OCI-M1 (cell line): ENCODE measurements at places on chromosomes 6 and 20.

DNA sequence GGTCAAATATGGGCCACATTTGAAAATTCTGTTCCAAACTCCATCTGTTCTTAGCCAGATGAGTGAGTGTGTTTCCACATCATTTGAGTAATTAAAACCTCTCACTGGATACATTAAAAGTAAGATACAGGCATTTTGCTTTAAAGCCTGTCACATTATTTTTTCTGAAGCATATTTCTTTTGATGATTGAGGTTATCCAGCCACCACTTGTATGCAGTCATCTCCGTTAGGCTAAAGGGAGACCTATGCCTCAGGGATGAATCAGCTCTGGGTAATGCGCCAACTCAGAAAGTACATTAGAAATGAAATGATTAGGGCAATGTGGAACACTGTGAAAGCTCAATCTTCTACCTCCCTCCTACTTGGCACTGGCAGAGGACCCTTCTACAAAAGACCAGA is 90.7 kb downstream of the SNAP25 start:
- no peak for DNase-seq

DNA sequence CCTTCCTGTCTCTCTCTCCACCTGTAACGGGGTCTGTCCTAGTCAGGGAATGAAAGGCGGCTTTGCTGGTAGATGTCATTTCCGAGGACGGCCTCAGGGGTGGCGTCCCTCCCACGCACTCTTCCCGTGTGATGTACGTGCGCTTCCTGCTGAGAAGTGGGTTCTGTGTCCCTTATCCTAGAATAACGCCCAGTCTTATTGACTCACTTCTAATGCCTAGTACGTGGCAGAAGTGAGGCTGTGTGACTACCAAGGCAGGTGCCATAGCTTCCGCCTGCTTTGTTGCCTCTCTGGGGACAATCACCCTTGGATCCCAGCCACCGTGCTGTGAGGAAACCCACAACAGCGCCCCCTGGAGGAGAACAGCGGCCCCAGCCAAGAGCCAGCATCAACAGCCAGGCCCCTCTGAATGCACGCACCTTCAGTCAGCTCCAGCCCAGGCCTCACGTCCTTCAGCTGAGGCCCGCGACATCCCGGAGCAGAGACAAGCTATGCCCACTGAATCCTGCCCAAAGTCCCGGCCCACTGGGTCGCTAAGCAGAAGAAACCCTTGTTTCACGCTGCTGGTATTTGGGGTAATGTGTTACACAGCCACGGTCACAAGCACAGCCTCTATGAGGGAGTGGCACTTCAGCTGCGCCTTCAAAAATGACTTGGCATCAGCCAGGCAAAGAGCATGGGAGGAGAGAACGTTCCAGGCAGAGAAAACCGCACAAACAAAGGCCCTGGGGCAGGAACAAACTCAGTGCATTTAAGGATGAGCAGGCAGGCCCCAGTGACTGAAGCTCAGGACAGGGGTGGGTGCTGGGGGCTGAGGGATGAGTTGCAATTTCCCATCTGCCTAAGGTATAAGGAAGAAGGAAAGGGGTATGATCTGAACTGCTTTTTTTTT is 224.2 kb downstream of the NFATC2 start:
- DNase-seq: peak; percentile 41

DNA sequence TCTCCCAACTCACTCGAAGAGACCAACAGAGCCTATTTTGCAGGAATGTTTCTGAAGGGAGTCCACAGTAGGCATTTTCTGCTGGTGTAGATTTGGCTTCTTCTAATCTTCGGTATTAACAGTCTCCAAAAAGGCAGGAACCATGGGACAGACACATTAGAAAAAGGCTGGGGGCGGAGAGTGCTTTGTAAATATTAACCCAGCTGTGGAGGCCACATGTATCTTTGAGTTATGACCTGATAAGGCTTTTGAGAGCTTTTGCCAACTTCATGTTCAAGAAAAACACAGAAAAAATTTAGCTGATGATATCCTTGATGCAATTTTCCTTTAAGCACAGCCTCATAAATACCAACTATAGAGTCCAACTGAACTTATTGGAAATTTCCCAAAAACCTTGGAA is 119.4 kb upstream of the TSHZ2 start:
- no peak for DNase-seq

DNA sequence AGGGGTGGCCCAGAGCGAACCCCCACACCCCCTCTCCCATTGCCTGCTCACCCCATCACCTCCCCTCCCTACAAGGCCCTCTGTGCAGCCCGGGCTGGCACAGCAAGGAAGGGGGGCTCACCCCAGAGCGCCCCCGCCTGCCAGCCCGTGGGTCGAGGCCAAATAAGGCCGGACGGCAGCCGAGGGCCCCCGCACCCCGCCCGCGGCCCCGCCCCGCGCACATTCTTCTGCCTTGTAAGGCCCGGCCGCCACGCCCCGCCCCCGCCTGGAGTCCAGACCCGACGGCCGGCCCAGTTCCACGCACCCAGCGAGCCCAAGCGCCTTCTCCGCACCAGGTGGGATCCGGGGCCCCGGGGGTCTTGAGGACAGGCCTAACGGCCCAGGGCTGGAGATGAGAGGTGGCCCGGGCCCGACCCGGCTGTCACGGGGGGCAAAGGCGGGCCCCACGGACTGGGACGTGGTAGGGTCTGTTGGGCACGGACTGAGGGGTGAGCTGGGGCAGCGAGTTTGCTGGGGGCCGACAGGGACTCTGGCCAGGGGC is at the start of gene MYL9:
MYL9 (plus strand) TSS at position 293 of the 541 bp plus-strand sequence. CDS start 3,366 bp downstream, outside the sequence.
- no peak for DNase-seq

- no peak for DNase-seq
These were observed 857.3 kb downstream of the FRK start for GRCh38 chr6:115203381-115203780.

DNA sequence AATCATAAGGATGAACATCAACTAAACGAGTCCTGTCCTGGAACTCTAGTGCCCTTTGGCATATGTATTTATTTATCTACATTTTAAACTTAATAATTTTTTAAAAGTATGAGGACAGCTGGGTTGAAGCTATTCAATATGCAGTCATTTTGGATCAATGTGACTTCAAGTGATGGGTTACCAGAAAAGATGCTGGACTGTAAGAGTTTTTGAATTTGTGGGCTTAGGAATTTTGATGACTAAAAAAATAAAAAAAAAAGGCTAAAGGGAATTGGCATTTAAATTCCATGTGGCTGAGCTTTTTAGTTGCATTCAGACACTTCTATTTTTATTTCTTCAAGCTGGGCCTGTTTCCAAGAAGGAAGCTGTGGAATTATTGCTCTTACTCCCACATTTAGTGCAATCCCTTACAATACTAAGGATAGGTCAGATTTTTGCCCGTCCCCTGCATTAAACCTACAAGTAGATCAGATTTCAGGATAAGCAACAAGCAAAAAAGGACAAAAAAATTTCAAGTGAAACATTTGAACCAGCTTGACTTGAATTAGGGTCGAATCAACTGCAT is 704.2 kb upstream of the CITED2 start:
- DNase-seq: no peak

DNA sequence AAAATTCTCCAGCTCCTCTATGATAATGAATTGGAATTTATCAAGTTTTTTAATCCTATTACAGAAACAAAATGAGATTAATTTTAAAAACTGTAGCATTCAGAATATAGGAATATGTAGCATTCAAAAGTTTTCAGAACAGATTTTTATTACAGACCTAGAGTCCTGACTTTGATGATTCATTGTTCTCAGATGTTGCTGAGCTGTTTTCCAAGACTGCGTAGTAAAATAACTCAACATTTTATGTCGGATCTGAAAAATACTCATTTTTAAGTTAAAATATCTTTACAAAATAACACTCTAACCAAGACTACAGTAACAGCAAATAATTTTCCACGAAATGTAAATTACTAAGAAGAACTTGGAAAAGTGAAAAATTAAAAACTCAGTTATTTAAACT is 67.1 kb downstream of the SYCP2 start:
- DNase-seq: no peak

- peak; percentile 33 for DNase-seq
These were observed 1.0 kb downstream of the RALGAPA2 start for GRCh38 chr20:20711413-20711812.

GRCh38 chr20:33680686-33681085 is 5.5 kb downstream of the E2F1 start:
- no peak for DNase-seq

- DNase-seq: no peak
These were observed 256.5 kb downstream of the FARS2 start for GRCh38 chr6:5517796-5518195.
